ENCODE measurements at places on chromosomes 3 and 15.

DNA sequence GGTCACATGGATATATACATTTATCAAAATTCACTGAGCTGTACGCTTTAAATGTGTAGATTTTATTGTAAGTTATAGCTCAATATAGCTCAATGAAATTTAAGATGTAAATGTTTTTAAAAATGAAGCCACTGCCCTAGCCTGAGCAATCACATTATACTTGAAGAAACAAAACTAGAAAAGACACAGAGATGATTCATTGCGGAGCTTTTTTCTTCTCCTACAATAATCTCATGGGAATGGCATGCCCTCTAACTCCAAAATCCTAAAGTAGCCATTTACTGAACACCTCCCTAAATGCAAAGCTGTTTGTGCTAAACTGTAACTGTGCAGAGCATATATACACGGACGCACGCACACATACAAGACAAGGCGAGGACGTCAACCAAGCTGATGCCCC is 84.2 kb downstream of the MYO9A start:
- no peak for DNase-seq

- DNase-seq: no peak
Measured at GRCh38 chr3:16249336-16249735, 15.4 kb downstream of the DPH3 start.

DNA sequence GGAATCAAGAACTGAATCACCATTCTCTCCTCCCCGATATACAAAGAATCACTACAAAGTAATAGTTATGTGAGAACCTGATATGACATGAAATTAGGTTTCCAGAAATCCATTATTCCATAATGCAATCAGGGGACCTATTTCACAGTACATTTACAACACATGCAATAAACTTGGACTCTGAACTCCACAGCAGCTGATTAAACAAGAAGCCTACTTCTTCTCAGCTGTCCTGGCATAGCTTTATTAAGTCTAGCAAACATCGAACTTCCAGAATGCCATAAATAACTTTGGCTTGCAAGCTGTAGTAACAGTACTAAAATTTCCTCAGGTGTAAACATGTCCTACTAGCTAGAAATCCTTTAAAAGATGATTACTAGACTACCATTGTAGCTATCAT is 17.8 kb downstream of the PDCD10 start:
- DNase-seq: no peak

DNA sequence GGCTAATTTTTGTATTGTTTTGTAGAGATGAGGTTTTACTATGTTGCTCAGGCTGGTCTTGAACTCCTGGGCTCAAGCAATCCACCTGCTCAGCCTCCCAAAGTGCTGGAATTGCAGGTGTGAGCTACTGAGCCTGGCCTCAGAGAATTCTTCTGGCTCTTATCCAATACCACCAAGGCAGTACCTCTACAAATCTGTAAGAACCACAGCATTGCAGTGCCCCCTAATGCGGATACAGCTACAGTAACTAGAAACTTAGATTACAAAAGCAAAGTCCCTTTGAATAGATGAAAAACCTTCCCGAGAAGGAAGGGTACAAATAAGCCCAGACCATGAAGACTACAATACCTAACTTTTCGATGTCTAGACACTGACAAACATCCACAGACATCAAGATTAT is 107.9 kb upstream of the DPPA4 start:
- no peak for DNase-seq

DNA sequence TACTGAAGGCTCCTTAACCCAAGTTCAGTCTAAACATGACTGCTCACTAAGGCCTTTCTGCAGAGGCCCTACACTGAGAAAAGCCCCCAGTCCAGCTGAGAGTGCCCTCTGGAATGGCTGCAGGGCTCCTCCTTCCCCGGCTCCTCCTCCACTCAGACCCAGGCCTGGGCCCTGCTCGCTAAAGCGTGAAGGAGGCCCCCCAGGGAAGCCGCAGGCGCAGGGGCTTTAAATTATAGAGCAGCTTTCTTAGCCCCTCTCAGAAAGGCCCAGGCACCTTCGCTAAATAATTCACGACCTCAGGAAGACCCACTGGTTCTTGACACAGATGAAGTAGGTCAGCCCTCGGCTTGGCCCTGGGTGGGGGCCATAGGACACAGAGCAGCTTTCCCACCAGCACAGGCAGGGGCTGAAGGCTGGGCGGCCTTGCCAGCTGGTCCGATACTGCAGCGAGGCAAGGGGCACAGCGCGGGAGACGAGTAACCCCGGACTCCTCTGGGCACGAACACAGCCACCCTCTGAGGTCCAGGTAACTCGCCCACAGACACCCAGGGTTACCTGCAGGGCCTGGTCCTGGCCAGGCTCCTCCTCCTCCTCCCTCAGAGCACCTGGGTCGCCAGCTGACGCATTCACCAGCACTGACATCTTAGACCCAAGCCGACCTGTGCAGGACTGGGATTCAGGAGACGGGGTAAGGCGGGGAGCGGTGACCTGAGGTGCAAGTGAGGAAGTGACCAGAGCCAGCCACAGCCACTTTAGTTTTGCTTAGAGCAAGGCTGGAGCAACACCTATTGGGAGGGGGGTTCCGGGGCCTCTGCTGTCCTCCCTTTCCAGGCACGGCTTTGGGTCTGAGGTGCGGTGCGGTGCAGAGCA is 36.9 kb downstream of the RBPMS2 start:
- no peak for DNase-seq

DNA sequence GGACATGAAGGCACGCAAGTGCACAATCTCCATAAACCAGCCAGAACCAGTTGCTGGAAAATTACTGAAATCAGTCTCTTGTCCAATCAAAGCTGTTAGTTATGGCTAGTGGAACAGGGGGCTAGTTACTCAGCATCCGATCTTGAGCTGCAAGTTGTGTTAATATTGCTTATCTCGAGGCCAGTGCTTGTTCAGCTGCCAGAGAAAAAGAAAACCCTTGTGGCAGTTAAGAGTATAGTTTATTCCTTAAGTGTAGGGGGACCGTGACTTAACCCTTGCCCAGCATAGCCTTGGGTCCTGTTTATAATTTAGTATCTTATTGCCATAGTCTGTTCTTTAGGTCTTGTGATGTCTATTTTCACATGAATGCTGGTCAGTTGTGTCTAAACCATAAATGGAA is 268.5 kb downstream of the CD47 start:
- DNase-seq: no peak

GRCh38 chr3:132248490-132248889 is 68.7 kb upstream of the ACP3 start:
- no peak for DNase-seq

All from stimulated activated CD4-positive, alpha-beta T cell treated with anti-CD3 and anti-CD28 coated beads, Interleukin-1b, Interleukin-23, amount 100 ng/mL, for 1 hour (primary cell).